ENCODE measurements at places on chromosomes 3 and 15.

GRCh38 chr15:65982627-65983322, 113.5 kb downstream of the RAB11A start:
- no peak for DNase-seq

- no peak for DNase-seq
Measured at GRCh38 chr3:58565621-58566397, 11.4 kb downstream of the FAM107A start.

DNA sequence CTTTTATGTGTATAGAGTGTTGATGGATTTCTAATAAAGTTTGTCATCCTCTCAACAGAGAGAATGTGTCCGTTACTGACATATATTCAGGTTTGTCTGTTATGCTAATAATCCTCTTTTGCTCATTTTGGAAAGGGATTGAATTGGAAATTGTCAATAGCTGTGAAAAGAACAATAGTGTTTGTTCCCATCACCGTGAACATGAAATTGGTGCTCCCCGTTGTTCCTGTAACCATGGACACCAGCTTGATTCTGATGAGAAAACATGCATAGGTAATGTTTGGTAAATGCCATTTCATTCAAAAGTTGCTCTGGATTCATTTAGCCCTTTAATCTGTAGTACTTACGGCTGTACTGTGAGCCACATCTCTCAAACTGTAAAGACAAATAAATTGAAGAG, 707.0 kb upstream of the GOLIM4 start:
- DNase-seq: no peak

- DNase-seq: no peak
Measured at GRCh38 chr3:36600404-36600803, 163.9 kb downstream of the DCLK3 start.

- DNase-seq: no peak
Measured at GRCh38 chr15:42141246-42141645, 15.2 kb downstream of the PLA2G4F start.

DNA sequence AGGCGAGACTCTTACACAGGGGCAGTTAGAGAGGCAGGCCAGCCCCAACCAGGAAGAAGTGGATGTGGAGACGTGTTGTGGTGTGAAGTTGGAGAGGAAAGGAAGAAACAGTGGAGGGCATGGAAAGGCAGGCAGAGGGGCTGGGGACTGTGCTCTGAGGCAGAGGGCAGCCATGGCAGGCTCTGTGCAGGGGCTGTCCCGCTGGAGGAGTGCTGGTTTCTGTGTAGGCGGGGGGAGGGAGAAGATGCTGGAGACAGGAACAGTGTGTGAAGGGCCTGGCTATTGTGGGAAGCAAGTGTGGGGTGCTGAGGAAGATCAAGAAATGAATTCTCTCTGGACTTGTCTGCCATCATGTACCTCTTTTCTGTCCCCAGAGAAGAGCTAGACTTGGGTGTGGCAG, 21.0 kb downstream of the SNAPC5 start:
- no peak for DNase-seq

GRCh38 chr3:148162132-148162531, 535.6 kb upstream of the AGTR1 start:
- DNase-seq: no peak

- no peak for DNase-seq
Measured at GRCh38 chr3:72974956-72975355, 21.7 kb upstream of the PPP4R2 start.

DNA sequence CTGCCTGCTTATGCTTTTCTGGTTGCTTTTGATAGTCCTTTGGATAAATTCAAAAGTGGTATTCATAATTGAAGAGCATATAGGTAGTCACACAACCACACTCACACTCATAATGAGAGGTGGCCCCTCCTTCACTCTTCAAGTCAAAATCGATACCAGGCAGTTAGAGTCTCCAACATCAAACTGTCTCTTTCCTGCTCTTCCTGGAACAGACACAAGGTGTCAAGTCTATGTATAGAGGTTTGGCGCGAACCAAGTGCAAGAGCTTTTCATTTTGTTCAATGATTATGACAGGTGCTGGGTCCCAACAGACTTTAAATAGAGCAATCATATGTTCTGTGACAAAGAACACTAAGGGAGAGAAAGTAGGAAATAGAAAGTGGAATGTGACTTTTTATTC, 29.9 kb upstream of the RGMA start:
- DNase-seq: no peak

DNA sequence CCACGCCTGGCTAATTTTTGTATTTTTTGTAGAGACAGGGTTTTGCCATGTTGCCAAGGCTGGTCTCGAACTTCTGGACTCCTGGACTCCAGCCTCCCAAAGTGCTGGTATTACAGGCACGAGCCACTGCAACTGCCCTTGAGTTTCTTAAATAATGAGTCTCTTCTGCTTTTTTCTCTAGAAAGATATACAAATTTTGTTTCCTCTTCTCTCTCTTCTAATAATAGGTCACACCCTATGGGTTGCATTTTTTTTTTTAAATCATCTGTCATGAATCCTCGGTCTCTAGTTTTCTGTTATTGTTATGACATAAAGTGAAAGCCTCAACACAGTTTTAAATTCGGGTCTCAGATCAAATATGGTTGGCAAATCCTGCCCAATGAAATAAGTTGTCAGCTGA, 111.2 kb downstream of the IL12A start:
- no peak for DNase-seq

All from stimulated activated naive CD4-positive, alpha-beta T cell treated with Interleukin-2 at 50 U/mL for 16 hours (primary cell).